ENCODE measurements at places on chromosomes 16 and 17. TPM values are rescaled to one million over a fixed set of nuclear protein-coding genes. Genes with fewer than 3 reads are reported as not detected.

Gene MRPL58
- total RNA-seq = 53.6 TPM

Gene SLC22A31
- 0.20 TPM for total RNA-seq

Gene MT1M
- not detected for total RNA-seq

Gene MED13
- 36.2 TPM for total RNA-seq

Gene PIRT
- not detected for total RNA-seq

Gene KRT36
- not detected for total RNA-seq

Gene NEUROD2
- not detected for total RNA-seq

Gene CRYM
- total RNA-seq = not detected

GRCh38 chr17:68670967-68671693 is 70.0 kb upstream of the FAM20A start:
- no peak for DNase-seq

DNA sequence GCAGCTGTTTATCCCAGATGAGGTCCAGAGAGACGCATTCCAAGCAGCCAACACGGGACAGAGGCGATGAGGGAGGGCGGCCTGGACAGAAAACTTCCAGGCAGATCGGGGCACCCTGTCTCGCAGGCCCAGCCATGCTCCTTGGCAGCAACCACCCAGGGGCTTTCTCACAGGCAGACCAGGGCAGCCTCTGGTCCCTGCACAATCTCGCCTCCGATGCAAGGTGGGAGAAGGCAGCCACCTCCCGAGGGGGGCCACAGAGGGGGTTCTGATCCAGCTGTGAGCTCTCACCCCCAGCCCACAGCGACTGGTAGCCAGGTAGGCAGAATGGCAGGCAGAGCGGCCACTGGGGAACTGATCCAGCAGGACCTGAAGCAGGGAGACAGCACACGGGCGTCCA is 48.7 kb downstream of the LMF1 start:
- no peak for DNase-seq

DNA sequence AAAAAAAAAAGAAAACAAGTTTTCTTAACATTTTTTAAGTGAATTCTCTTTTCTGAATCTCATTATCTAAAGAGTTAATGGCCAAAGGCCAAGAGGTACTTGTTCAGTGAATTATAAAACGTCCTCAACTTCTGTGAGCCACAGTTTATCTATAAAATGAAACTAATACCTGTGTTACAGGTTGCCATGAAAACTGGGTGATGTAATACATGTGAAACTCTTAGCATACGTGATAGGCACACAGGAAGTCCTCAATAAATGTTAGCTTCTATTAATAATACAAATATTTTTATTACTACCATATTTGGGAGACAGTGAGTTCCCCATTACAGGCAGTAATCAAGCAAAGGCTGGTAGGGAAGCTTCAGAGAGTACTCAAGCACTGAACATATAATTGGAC is 13.5 kb upstream of the INPP5K start:
- DNase-seq = no peak

GRCh38 chr17:49223168-49223516 is 7.4 kb downstream of the PHOSPHO1 start:
- DNase-seq = no peak

- DNase-seq = peak; percentile 80
Measured at GRCh38 chr17:82985973-82986372, 93.4 kb upstream of the METRNL start.

DNA sequence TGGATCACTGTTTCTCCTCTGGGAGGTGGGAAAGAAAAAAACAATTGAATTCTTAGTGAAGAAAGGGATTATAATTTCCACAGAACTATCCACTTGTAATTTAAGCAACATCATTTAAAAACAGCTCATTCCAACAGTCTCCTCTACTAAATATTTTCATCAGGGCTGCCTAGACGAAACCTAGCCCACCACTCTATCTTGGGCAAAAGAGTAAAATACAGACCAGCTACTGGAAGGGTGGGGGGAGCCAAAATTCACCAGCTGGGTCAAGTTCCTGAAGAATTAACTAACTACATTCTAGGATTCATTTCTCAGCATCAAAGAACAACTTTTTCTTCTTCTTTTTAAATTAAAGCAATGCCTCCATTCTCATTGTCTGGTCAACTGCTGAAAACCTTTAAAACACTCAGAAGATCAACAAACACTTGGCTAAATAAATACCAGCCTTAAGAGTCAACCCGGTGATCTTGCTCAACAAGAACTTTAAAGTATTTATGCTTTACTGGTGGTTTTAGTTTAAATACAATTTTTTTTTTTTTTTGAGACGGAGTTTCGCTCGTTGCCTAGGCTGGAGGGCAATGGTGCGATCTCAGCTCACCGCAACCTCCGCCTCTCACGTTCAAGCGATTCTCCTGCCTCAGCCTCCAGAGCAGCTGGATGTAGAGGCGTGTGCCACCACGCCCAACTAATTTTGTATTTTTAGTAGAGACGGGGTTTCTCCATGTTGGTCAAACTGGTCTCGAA is 25.2 kb downstream of the KANSL1 start:
- no peak for DNase-seq

GRCh38 chr17:10130677-10131076 is 67.7 kb downstream of the GAS7 start:
- no peak for DNase-seq

GRCh38 chr16:48845261-48845660 is 235.3 kb upstream of the N4BP1 start:
- no peak for DNase-seq

GRCh38 chr16:50816901-50817555 is 75.1 kb downstream of the CYLD start:
- DNase-seq = no peak

DNA sequence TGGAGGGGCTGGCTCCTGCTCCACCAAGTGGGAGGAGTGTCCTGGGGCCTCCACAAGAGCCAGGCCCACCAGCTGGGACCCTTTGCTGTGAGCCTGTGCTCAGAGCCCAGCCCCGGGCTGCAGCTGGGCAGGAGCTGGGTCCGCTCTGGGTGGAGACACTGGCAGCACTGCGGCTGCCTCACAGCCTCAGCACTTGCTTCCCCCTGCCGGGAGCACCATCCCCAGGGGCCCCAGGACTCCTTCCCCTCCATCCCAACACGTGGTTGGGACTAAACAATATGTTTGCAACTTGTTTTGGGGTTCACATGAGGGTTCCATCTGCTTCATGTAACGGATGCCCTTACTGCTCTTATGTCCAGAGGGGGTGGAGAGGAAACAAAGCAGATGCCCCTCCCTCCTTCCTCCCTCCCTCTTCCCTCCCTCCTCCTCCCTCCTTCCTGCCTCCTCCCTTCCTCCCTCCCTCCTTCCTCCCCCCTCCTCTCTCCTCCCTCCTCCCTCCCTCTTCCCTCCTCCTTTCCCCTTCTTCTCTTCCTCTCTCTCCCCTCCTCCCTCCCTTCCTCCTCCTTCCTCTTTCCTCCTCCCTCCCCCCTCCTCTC is 16.3 kb upstream of the CBFA2T3 start:
- DNase-seq = no peak

GRCh38 chr16:57530522-57531252 is 5.7 kb downstream of the CCDC102A start:
- no peak for DNase-seq

GRCh38 chr16:81519301-81520150 is 74.9 kb downstream of the CMIP start:
- no peak for DNase-seq

Data from activated CD8-positive, alpha-beta T cell treated with anti-CD3 and anti-CD28 coated beads for 36 hours (primary cell).